ENCODE measurements at places on chromosomes 4 and X.

GRCh38 chrX:32871636-32872035 is 339.7 kb downstream of the DMD start:
- DNase-seq, result no peak

DNA sequence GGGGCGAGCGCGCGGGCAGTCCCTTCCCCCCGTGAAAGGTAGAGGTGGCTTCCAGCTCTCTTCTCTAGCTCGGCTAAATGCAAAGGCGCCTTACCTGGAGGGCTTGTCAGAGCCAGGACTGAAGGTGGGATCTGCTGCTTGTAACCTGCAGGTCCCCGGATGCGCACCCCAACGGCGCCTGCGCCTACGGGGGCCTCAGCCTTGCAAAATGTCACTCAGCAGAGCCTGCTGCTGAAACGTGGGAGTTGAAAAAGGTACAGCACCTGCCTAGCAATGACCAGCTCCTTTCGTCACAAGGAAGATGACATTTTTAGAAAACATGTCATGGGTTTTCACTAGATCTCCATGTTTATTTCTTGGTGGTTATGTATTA is 583 bp downstream of the ABHD18 start:
- DNase-seq, result peak; percentile 40

DNA sequence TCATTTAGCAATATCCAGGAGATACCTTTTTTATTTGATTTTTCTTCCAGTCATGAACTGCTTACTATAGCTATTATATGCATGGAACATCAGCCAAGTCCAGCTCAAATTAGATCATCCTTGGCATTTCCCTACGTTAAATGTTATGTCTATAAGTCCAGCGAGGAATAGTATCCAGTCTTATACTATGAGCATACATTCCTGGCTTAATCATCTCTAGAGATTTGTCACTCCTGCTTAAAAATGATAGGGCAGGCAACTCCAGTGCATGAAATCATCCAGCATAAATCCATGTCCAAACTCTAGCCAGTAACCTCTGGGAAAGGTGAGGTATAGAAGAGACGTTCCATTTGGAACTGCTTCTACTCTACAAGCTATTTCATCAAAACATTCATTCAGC is 126.7 kb upstream of the VCX2 start:
- no peak for DNase-seq

DNA sequence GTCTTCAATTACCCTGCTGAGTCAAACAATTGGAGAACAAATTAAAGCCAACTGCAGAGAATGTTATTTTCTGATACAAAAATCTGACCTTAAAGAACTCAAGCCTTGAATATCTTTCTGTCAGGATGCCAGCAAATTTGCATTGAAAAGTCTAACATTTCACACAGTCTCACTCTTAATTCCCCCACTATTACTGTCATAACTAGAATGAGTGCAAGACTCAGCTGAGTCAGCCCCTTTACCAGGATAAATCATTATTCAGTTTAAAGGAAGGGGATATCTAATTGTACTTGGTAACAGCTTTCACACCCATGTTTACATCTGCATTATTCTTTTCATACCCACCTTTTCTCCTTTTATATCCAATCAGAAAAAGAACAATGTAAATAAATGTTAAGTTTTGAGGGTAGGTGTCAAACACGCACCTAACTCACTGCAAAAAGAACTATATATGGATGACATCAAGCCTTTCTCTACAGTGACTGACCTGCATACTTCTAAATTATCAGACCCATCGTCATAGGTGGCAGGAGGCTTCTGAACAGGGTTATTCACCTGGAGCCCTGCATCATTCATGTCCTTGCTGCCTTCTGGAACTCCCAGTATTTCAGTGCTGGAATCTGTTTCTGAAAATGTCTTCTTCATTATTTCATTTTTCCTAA is 117.4 kb downstream of the TMA16 start:
- no peak for DNase-seq

- no peak for DNase-seq
Measured at GRCh38 chr4:185651137-185651677, 115.9 kb upstream of the PDLIM3 start.

DNA sequence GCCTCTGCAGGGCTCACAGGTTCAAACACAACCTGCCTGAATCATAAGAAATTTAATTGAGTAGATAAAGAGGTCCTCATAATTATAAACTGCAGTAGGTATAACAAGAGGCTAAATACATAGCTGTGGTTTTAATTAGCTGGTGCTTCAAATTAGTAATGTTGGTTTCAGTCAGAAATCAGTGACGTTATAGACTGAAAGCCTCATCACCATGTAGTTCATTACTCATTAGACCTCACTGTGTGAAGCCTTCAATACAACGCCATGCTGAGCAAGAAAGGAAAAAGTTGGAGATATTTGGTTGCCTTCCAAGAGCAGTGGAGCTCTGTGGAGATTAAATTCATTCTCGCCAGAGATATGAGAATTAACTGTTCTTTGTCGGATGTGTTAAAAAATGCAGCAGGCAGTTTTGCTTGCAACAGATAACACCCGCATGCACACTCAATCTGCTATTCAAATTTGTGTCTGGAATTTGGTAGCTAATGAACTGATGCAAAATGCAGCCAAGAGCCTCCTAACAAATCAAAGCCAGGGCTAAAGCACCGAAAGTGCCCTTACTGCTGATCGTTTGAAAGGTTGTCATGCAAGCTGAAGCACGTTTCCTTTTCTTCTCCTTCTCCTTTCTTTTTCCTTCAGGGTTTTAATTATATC is 148.9 kb downstream of the AFF2 start:
- DNase-seq, result no peak

- no peak for DNase-seq
Measured at GRCh38 chr4:140789759-140790158, 33.6 kb upstream of the TBC1D9 start.

- no peak for DNase-seq
Measured at GRCh38 chr4:8744083-8744805, 127.4 kb downstream of the HMX1 start.

- DNase-seq, result no peak
Measured at GRCh38 chr4:113471146-113471860, 290.2 kb downstream of the CAMK2D start.

DNA sequence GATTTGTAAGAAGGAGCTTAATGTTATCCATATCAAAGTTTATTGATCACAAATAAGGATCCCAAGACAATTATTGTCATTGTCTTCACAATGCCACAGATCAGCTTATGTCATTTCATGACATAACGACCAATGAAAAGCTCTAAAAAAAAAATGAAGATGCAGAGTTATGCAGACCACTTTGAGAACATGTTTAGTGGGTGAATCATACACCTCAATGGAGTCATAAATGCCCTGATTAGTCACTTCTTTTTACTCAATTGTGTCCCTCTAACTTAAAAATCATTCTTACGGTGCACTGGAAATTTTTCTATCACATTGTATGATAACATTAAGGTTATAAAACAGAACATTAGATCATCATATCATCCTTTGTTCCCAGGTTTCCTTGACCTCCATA is 87.6 kb upstream of the GABRG1 start:
- no peak for DNase-seq

DNA sequence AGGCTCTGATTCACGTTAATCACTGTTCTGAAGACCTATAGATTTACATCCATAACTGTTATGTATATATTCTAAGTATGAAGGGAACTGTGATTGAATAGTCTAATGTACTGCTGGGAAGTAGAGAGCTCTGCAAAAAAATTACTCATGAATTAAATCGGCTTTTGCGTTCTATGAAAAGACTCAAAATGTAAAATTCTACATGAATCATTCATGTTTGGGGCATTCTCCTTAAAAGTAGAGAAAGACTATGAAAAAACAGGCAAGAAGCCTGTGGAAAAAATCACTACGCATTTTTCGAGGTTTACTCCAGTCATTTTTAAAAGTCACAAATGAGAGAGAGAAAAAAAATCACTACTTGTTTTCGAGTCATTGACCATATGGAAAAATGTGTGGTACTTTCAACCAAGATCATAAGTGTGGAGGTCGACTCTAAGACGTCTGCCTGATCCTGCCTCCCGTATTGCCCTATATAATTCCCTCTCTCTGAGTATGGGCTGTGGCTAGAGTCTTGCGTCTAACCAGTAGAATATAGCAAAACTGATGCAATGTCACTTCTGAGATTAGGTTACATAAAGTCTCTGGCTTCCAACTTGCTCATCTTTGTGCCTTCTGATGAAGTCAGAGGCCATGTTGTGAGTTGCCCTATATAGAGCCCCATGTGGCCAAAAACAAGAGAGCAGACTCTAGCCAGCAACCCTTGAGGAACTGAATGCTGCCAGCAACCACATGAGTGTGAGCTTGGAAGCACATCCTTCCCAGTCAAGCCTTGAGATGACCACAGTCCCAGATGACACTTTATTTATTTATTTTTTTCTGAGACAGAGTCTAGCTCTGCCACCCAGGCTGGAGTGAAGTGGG is 32.1 kb upstream of the VEGFD start:
- no peak for DNase-seq

DNA sequence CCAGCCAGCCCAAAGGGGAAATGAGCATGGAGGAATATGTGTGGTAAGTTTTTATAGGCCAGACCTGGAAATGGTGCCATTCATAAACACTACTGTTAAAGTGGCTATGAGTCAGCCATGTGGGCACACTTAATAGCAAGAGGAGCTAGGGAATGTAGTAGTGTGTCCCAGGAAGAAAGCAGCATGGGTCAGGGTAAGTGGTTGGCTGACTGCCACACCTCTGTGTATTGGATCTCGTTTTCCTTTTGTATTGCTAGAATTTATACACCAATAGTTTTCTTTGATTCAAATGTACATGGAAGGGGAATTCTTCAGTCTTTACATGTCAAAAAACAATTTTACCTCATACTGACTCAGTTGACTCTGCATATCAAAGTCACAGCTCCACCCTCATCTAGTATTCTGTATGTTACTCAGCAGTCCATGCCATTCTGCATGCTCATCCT is 22.9 kb upstream of the SGMS2 start:
- DNase-seq, result no peak

GRCh38 chrX:109578916-109579315 is 42.3 kb downstream of the NXT2 start:
- DNase-seq, result no peak

GRCh38 chr4:8554555-8555100 is 25.6 kb upstream of the GPR78 start:
- DNase-seq, result no peak

GRCh38 chr4:83083925-83084475 is 30.5 kb downstream of the PLAC8 start:
- peak; percentile 12 for DNase-seq

GRCh38 chr4:16783119-16783518 is 115.3 kb downstream of the LDB2 start:
- DNase-seq, result no peak

DNA sequence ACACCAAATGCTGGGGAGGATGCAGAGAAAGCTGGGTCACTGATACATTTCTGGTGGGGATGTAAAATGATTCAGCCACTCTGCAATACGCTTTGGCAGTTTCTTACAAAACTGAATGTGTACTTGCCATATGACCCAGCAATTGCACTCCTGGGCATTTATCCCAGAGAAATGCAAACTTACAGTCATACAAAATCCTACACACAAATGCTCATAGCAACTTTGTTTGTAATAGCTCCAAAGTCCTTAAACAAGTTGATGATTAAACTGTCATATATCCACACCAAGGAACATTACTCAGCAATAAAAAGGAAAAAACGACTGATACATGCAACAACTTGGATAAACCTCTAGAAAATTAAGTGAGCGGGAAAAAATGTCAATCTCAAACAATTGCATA is 12.3 kb downstream of the MID1 start:
- no peak for DNase-seq

DNA sequence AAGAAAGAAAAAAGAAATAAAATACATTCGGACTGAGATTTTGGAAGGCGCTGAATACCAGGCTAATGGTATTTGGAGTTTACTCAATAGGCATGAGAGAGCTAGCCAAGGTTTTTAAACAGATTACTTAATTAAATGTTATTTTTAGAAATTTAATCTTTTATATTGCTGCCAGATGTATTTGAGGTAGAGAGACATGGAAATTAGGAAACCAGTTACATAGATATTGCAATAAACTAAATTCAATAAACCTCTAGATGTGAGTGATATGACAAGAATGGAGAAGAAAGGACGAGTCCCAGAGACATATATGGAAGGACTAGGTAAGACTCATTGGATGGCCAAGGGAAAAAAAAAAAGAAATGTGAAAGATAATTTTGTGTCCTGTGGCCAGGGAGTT is 38.5 kb upstream of the IL13RA1 start:
- DNase-seq, result no peak

DNA sequence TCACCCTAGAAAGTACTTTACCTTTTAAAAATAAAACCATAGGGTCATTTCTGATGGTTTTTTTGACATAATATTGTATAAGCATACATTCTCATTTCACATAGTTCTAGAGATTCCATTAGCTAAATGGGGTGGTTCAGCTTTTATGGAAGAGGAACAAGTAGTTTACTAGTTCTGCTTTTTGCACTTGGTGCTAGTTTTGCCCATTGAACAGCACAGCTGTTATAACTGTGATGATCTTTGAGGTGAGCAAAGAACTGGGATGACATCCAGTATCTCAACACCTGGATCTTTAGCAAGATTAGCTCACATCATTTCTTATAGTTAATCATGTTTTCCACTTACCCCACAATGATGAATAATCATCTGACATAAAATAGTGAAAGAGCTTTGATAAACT is 40.9 kb downstream of the MOB1B start:
- DNase-seq, result no peak

GRCh38 chr4:150126864-150127203 is 48.6 kb downstream of the DCLK2 start:
- no peak for DNase-seq

DNA sequence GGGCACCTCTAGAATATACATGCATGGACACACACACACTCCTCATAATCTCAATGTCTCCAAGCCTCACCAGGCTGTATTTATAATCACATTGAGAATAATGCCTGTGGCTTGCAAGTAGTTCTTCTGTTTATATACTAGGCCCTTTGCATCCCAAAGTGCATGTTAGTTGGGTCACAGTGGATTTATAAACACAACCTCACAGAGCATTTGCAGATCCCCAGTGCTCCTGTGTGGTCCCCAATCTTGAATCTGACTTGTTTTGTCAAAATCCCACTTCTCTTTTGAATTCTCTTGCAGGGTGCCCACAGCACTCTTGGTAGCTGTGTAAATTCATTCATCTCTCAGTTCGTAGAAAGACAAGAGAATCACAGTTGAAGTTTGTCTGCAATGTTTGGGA is 49.6 kb upstream of the PROM1 start:
- no peak for DNase-seq

DNA sequence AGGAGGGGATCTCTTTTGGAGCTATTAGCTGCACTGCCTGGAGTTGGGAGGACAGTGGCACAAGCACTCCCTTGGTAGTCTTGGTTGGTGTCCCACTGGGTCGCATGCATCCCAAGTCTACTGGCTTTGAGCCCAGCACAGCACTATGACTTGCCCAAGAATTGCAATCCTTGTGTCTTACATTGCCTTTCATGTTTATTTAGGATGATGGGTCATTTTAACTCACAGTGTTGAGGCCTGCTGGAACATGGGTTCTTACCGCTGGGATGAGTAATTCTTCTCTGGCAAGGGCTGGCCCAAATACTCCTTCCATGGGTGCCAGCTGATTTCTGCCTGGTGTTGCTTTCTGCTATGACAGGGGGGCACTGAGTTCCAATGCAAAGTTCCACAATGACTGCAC is 185.5 kb downstream of the TEX13C start:
- no peak for DNase-seq

GRCh38 chr4:87835197-87835596 is 2.4 kb downstream of the MEPE start:
- DNase-seq, result no peak

GRCh38 chr4:143381189-143382118 is 44.8 kb downstream of the GAB1 start:
- no peak for DNase-seq

Data from stimulated activated CD4-positive, alpha-beta T cell treated with anti-CD3 and anti-CD28 coated beads, Interleukin-2, amount 100 ng/mL, for 48 hours (primary cell).